ENCODE measurements at places on chromosomes 2 and 18.

- DNase-seq = no peak
Measured at GRCh38 chr2:193537531-193537930, 1342.8 kb upstream of the TMEFF2 start.

GRCh38 chr2:234480337-234480736 is 16.5 kb downstream of the ARL4C start:
- DNase-seq = no peak

DNA sequence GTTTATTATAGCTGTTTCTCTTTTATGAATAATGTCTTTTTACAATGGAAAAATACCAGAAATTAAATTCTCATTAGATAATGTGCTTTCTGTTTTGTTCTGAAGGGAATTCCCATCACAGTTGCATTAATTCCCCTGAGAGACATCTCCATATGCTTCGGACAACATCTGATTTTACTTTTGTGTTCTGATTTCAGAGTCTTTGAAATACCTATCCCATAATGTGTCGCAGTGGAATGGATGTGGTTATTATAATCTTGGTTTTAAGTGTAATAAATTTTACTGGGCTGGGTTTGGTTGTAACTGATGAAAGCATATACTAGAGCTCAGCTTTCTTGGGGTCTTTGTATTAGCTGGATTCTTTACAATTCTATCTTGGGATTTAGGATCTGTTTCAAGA is 12.5 kb downstream of the SPTBN1 start:
- no peak for DNase-seq

DNA sequence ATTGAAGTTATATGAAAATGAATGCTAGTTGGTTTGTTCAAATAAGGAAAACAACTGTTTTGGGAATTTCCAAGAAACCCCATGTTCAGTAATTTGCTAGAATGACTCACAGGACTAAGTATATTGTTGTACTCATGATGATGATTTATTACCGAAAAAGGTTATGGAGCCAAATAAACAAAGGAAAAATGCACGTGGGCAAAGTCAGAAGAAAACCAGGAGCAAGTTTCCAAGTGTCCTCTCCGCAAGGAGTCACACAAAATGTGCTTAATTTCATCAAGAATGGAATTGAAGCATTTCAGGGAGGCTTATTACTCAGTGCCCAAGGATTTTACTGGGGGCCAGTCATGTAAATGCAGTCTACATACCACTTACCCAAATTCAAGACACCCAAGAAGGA is 1652.4 kb upstream of the TMEFF2 start:
- no peak for DNase-seq

DNA sequence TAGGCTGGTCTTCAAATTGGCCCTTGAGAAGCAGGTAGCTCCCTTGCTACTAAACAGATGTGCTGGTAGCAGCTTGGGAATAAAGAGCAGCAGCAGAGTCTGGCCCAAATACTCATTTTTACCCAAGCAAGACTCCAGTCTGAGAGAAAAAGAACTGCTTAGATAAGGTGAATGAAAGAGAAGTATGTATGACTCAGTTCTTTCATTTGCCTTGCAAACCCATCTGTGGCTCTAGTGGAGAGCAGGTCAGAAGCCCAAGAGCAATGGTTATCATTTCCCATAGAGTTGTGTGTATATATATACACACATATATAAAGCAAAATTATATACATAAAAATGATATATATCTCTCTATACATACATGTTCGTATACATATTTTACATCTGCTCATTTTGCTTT is 80.3 kb downstream of the CAMKMT start:
- no peak for DNase-seq

DNA sequence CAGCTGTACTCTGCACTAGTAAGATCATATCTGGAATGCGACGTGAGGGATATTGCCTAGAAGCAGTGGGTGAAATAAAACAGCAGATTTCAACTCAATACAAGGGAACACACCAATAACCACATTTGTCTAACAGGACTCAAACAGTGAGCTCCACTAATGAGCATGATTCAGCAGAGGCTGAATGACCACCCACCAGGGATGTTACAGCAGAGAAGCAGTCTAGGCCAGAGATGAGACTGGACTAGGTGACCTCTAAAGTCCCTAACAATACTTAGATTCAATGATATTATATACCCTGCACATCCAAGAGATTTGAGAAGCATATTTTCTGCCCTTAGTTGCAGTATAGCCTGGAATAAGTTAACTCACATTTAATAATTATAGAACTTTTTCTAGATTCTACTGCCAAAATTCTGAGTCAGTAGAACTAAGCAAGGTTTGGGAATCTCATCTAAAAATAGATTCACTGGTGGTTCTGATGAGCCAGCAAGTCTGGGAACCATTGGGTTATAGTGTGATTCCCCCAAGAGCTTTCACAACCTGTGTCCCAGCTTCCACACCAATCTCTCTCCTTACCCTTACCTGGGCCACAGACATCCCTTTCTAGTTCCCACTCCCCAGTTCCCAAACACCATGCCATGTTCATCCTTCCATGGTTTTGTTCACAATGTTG is 6.3 kb downstream of the THOC1 start:
- no peak for DNase-seq

GRCh38 chr18:43158381-43158780 is 42.9 kb upstream of the RIT2 start:
- no peak for DNase-seq

- DNase-seq = no peak
Measured at GRCh38 chr2:33421820-33422219, 54.6 kb upstream of the RASGRP3 start.

DNA sequence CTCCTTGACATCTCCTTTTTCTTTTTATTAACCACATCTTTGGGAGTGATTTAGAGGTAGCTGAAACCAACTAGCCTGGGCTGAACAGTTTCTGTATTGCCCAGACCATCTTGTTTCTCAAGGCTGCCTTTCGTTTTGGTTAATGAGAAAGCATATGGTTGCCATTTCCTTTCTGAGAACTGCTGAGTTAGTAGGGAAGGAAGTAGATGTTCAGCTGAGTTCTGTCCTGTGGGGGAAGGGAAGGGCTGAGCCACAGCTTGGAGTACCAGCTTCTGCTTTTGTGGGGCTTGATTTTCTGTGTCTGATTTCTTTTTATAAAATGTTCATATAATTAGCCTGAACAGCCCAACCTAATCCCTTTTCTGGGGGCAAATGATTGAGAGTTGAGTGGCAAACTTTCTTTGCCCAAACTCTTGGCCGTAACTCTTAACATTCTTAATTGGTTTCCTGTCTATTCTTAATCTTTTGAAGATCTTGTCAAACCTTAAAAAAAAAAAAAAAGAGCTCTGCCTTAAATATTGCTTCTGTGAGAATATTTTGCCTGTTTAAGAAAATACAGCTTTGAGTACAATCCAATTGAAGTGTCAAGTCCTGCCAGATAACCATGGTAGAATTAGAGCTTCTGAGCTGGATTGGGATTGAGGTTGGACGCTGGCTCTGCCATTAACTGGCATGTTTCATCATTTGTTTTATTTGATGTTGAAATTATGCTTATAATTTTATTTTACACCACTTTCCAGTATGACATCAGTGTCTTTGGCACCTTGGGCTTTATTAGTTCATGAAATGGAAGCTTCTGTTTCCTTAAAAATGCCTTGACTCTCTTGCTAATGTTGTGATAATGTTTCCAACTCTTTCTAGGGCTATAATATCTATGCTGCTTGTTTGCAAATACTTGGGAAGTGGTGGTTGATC is 1.9 kb upstream of the NABP1 start:
- DNase-seq = peak; percentile 39

GRCh38 chr2:66495788-66496640 is 61.1 kb downstream of the MEIS1 start:
- DNase-seq = no peak

GRCh38 chr2:150167711-150168110 is 319.8 kb downstream of the RND3 start:
- no peak for DNase-seq

DNA sequence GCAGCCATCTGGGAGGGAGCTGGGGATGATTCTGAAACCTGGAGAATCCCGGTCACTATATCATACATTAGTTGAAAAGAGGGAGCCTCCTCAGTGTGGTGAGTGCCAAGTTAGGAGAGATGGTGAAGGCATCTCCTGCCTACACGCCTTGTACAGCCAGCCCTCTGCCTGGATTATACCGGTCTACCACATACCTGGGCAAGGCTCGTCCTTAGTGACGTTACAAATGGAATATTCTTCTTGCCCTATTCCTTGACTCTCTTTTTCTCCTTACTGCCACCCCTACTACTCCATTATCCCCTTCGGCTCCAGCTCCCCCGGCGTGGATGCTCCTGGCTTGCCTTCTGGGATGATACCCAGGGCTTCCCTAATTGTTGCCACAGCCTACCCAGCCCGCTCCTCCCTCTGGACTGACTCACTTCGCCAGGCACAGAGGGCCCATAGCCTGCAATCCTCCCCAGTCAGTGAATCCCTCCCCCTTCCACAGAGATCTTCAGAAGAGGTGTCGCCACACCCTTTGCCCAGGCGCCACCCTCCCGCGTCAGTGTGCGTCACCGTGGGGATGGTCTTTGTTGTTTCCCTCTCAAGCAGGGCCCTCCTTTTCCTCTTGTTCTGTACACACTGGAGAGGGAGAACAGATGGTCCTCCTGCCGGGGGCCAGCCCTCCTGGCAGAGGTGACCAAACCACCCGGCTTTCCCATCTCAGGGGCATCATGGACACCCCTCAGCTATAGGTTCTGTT is 115.2 kb upstream of the EPAS1 start:
- no peak for DNase-seq

- no peak for DNase-seq
Measured at GRCh38 chr2:10845640-10846039, 33.1 kb upstream of the PDIA6 start.

DNA sequence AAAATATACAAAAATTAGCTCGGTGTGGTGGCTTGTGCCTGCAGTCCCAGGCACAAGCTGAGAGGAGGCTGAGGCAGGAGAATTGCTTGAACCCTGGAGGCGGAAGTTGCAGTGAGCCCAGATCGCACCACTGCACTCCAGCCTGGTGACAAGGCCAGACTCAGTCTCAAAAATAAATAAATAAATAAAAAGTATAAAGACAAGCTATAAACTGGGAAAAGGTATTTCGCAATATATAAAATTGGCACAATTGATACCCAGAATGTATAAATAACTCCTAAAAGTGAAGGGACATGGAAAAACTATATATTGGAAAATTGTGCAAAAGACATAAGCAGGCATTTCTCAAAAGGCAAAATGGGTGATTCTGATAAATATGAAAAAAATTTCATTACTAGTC is 657.9 kb upstream of the SLC8A1 start:
- DNase-seq = no peak

DNA sequence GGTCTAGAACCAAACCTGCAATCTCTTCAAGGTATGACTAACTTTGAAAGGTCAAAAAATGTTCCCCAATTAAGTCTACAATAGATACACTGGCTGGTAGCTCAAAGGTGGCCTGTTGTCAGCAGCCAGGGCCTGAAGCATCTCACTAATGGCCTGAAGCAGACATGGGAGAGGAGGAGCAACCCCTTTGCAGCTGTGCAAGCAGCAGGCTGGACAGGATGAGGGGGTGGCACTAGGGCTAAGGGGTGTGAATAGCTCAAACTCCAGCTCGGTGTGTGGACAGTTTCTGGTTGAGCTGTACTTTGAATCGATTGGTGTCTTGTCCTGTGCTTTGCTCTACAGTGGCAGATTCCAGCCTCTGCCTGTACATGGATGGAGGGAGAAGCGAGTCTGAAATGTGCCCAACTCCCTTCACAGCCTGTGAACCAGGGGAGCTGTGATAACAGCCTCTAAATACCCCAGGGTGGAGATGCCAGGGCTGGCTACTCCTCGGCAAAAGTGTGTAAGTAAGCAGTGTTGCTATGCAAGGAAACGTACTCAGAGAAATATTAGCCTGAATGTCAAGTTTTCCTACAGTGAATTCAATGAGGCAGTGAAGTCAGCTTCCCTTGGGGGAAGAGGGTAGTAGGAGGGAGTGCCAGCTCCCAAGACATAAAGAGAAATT is 34.7 kb upstream of the DTNB start:
- DNase-seq = no peak

- no peak for DNase-seq
Measured at GRCh38 chr2:72181616-72182015, 34.0 kb upstream of the CYP26B1 start.

GRCh38 chr2:66984864-66985263 is 412.3 kb upstream of the ETAA1 start:
- DNase-seq = no peak

DNA sequence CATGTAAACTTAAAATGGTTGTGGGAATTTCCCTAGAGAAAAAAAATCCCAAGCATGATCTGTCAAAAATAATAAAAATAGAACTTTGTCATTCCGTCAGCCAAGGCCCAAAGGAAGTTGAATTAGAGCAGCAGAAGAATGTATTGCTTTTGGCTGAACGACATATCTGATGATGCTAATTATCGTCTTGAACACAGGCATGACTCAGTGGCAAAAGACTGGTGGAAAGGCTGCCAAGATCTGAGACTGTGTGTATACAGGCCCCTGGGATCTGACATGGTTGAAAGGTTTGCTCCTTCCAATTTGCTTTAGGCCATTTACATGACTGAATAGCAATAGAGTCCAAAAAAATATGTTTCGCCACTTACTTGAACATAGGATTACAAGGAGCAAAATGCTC is 1057.1 kb upstream of the CRIM1 start:
- no peak for DNase-seq

- no peak for DNase-seq
Measured at GRCh38 chr18:60200558-60200957, 172.0 kb downstream of the MC4R start.

DNA sequence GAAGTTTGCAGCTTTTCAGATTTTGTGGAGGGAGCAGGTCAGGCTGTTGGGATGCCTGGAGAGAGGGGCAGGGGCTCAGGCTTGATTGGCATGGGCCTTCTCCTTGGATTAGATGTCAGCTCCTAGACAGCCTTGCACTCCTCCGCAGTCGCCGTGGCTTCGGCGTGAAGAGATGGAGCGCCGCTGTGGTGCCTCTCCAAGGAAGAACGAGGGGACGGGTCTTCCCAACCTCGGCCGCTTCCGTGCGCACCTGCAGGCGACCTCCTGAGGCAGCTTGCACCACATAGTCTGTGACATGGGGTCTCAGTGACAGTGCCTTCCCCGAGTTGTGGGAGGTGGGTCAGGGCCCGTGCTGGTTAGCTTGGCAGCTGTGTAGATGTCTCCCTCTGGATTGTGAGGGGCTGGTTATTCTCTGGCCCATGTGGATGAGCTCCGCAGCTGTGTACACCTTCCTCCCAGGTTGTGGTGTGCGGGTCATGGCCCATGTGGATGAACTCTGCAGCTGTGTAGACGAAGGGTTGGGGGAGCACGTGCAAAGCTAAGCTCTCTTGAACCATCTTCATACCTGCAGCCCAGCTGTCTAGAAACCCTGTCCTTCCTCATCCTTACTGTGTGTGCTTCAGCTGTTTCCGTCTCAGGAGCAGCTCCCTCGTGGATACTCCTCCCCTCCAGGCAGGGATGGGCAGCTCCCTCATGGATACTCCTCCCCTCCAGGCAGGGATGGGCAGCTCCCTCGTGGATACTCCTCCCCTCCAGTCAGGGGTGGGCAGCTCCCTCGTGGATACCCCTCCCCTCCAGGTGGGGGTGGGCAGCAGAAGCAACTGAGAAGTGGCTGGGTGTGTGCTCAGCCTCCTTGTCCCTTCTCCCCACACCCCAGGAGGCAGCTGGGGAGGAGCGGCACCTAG is 170.3 kb downstream of the LDLRAD4 start:
- no peak for DNase-seq

- DNase-seq = no peak
Measured at GRCh38 chr2:31580321-31581117, at the start of gene SRD5A2. Gene SRD5A2, minus strand, starts transcription at chr2:31580938. Its CDS starts 38 bp downstream, at chr2:31580900.

- no peak for DNase-seq
Measured at GRCh38 chr2:233801357-233802131, 23.4 kb downstream of the MROH2A start.

- no peak for DNase-seq
Measured at GRCh38 chr2:96251721-96252292, 14.0 kb downstream of the TMEM127 start.

- no peak for DNase-seq
Measured at GRCh38 chr2:147542351-147542750, 302.5 kb upstream of the ACVR2A start.

- DNase-seq = no peak
Measured at GRCh38 chr18:73461038-73461779, 593.4 kb upstream of the NETO1 start.
